CD4-positive, CD25-positive, alpha-beta regulatory T cell (primary cell): ENCODE measurements at places on chromosomes 5 and 9. TPM values are rescaled to one million over a fixed set of nuclear protein-coding genes. Genes with fewer than 3 reads are reported as not detected.

DNA sequence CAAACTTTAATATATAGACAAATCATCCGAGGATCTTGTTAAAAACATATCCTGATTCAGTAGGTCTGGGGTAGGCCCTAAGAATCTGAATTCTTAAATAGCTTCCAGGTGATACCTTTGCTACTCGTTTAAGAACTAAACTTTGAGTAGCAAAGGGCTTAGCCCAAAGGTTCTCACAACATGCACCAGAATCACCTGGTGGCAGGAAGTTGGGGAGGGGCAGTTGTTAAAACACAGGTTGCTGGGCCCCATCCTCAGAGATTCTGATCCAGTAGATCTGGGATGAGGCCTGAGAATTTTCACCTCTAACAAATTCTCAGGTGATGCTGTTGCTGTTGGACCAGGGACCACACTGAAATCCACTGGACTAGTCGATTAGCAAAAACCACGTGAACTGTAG lies 20.0 kb upstream of the RGMB start:
- no peak overlapping the region for H3K27ac ChIP-seq
- no peaks in the 10 kb centered on the region for H3K36me3 ChIP-seq
- H3K27me3 ChIP-seq = peaks cover 6% of the 10 kb centered on the region

DNA sequence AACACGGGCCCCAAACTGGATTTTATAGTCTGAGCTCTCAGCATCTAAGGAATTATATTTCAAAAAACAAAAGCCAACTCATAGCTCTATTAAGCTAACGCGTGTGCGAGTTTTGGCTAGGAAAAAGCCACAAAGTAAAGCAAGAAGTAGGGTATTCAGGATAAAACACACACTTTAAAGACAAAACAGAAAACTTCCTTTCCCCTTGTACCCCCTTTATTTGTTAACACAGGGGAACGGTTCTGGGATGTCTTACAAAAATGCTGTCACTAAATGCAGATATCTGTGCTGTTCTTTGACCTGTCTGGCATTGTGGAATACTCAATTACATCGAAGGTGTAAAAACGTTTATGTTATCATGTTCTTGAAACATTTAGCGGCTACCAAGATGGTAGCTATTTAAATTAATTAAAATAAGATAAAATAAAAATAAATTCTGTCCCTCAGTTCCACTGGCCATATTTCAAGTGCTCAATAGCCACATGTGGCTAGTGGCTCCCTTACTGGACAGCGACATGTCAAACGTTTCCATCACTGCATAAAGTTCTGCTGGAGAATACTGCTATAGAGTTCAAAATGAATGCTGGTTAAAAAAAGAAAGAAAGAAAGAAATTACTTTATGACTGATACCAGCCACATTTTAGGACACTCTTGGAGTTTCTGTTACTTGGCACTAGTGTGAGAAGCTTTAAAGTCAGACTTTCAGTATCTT lies 7.2 kb upstream of the MEF2C start:
- no peak for DNase-seq
- H3K36me3 ChIP-seq = no peaks in the 10 kb centered on the region
- no peak overlapping the region for H3K4me3 ChIP-seq

Gene JMY
- 71.6 TPM for total RNA-seq

DNA sequence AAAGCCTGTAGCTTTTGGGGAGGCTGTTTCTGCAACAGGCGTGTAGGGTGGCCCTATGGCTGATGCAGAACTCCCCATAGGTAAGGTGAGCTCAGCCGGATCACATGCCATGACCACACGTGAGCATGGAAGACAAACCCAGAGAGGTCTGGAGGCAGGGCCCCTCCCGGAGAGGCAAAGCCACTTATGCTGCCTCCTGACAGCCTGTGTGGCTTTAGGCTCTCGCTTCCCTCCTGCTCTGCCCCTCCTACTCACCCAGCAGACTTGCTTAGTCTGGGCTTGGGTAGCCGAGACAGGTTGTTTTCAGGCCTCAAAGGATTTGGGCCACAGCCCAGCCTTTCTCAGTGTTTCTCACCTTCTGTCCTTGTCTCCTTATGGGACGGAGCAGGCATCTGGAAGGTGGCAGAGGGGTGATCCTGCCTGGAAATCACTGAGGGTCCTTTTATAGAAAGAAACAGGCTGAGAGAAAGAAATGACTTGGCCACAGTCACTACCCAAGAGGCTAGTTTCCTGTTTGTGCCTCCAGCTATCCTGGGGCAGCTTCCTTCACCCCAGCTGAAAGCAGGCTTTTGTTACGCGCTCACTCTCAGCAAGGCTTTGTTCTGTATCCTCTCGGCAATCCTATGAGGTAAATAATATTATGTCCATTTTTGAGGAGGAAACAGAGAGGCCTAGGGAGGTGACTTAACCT lies 89.9 kb downstream of the DAB2IP start:
- H3K27me3 ChIP-seq = no peaks in the 10 kb centered on the region
- H3K4me1 ChIP-seq = no peaks in the 10 kb centered on the region
- no peak overlapping the region for H3K27ac ChIP-seq
- H3K4me3 ChIP-seq = no peak overlapping the region
- no peaks in the 10 kb centered on the region for H3K36me3 ChIP-seq

- no peaks in the 10 kb centered on the region for H3K36me3 ChIP-seq
- no peaks in the 10 kb centered on the region for H3K4me1 ChIP-seq
- no peaks in the 10 kb centered on the region for H3K27me3 ChIP-seq
- DNase-seq = no peak
Observed at GRCh38 chr5:82642313-82642712, 364.2 kb upstream of the RPS23 start.

Gene GPX3
- total RNA-seq = 1.2 TPM

DNA sequence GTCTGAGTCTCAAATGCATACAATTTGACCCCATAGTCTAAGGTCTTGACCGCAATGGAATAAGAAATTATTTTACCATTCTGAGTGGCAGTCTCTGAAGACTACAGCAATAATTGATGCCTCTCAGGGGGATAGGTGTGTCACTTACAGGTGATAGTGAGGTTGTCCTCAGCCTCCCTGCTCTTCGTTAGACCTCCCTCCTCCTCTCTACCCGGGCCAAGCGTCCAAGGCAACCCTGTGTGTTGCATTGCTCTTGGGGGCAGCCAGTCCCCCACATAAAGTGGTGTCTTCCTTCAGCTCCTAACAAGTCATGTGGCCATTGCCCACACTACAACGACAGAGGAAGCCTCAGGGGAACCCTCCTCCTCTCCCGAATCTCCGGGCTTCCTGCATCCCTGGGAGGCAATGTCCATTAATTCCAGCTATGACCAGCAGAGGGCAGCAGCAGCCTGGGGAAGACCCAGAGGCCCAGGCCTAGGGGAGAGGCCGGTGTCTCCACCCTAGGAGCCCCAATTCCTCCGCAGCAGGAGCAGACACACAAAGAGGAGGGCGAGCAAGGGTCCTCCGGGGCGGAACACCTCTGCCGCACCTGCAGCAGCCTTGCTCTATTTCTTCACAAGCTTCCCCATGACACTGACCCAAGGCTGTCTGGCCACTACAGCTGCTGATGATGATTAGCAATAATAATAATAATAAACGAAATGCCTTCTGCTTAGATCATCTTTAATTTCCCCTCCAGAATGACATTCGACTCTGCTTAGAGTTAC lies 134.8 kb downstream of the KCNIP1 start:
- H3K4me1 ChIP-seq = no peaks in the 10 kb centered on the region
- peak; percentile 30 for DNase-seq
- no peaks in the 10 kb centered on the region for H3K36me3 ChIP-seq
- H3K27ac ChIP-seq = no peak overlapping the region
- H3K4me3 ChIP-seq = no peak overlapping the region

- H3K27me3 ChIP-seq = peaks cover 2% of the 10 kb centered on the region
- H3K27ac ChIP-seq = no peak overlapping the region
- H3K36me3 ChIP-seq = no peaks in the 10 kb centered on the region
- no peak for DNase-seq
Observed at GRCh38 chr9:113828221-113828620, 47.9 kb upstream of the ZNF618 start.

DNA sequence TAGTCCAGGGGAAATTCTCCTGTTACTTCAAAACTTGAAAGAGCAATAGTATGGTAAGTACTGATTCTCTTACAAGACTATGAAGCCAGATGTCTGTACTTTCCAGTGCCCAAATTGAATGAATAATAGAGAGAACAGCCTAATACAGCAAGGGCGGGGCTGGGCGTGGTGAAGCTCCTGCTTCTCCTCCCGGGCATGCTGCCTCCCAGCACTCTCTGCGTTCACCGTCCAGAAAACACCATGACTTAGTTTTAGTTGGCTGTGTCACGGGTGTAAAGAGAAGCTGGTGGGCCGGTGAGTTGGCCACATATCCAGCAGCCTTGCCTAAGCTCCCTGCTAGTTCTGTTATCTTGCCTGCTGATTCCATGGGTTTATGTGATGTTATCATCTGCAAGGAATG lies 40.7 kb upstream of the ADAMTS2 start:
- H3K4me3 ChIP-seq = no peak overlapping the region
- no peaks in the 10 kb centered on the region for H3K4me1 ChIP-seq
- H3K27me3 ChIP-seq = no peaks in the 10 kb centered on the region
- no peak for DNase-seq

DNA sequence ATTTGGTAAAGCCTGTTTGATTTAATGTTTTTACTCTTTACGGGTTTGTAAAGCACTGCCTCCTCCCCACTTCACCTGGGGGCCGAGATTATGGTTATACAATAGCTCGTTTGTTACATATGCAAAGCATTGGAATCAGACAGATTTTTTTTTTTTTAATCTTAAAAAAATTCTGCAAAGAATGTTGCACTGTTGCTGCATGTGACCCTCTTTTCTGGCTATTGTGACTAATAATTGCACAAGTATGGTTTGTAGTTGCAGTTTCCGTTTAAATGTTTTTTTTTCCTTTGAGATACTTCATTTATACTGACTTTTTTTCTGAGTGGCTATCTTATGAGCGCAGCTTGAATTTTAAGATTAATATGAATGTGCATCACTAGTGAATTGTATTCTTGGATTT lies 165.3 kb downstream of the KDM4C start:
- no peaks in the 10 kb centered on the region for H3K4me1 ChIP-seq
- peaks cover 11% of the 10 kb centered on the region for H3K36me3 ChIP-seq
- no peak overlapping the region for H3K4me3 ChIP-seq
- no peaks in the 10 kb centered on the region for H3K27me3 ChIP-seq

DNA sequence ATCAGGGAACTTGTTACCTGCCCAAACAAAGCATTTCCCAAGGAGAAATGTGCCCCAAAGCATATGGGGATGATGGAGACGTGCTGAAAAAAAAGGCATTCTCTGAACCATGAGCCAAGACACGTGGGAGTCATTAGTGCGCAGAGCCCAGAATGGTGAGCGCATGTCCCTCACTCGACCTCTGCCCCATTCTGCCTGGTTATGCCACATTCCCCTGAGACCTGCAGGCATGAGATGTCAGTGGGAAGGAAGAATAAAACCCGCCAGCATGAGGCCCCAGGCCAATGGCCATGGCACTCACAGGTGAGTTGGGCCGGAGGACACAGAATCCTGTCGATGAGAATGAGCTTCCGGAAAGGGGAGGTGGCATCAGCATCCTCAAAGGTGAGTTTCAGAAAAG lies 228.9 kb downstream of the CDK5RAP2 start:
- H3K27me3 ChIP-seq = no peaks in the 10 kb centered on the region
- no peak for DNase-seq
- no peaks in the 10 kb centered on the region for H3K4me1 ChIP-seq
- no peak overlapping the region for H3K27ac ChIP-seq
- H3K36me3 ChIP-seq = no peaks in the 10 kb centered on the region
- H3K4me3 ChIP-seq = no peak overlapping the region

Gene CCL27
- total RNA-seq = not detected

- no peaks in the 10 kb centered on the region for H3K27me3 ChIP-seq
- no peak overlapping the region for H3K27ac ChIP-seq
- H3K4me1 ChIP-seq = no peaks in the 10 kb centered on the region
- H3K36me3 ChIP-seq = peaks cover 2% of the 10 kb centered on the region
- DNase-seq = no peak
Observed at GRCh38 chr9:77999231-77999631, 32.4 kb downstream of the GNAQ start.

GRCh38 chr9:12652973-12653372 lies 40.2 kb upstream of the TYRP1 start:
- no peaks in the 10 kb centered on the region for H3K4me1 ChIP-seq
- no peak for DNase-seq
- no peaks in the 10 kb centered on the region for H3K27me3 ChIP-seq
- no peaks in the 10 kb centered on the region for H3K36me3 ChIP-seq
- H3K4me3 ChIP-seq = no peak overlapping the region
- H3K27ac ChIP-seq = no peak overlapping the region

DNA sequence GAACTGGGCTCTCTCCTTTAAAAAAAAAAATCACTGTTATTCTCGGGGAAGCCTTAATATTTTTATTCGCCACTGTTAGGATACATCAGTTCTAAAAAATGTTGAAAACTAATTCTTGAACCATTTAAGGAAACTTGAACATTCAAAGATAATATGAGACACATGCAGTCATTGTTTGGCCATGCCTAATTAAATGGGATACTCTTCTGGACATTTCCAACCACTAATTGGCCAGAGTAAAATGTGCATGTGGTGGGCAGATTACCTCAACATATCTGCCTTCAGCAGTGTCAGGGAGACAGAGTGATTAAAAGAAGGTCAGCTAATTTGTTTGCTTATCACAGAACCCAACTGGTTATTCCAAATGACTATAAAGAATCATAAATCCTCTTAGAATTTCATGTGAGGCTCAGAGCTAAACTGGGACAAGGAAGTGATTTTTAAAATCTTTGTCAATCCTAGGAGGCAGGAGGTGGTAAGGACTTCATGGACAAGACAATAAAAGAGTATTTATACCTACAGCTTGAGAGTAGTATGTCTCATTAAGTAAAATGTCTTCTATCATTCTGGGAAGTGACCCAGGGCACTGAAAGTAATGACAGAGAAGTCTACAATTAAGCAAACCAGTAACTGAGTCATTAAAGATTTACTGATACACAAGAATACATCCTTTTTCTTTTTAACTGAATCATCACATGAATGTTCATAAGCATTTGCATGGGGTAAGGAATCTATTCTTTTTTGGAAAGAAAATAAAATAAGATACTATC lies 242.9 kb upstream of the TRPM3 start:
- no peak overlapping the region for H3K27ac ChIP-seq
- no peaks in the 10 kb centered on the region for H3K36me3 ChIP-seq
- no peak overlapping the region for H3K4me3 ChIP-seq

DNA sequence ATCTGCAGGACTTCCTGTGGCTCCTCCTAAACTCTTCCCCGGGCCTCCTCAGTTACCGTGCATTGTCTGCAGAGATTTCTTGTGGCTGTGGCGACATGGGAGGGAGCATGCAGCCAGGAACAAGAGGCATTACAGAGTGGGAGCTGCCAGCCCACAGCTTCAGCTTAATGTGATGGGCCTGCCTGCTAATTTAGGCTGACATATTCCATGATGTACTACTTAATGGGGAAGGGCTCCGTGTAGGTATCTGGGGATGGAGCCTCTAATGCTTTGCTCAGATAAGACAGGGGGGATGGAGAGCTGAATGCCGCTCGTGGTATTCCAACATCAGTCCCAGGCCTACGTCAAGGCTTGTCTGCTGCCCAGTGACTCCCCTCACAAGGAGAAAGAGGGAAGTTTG lies 137.6 kb upstream of the GPR151 start:
- H3K27ac ChIP-seq = no peak overlapping the region
- no peaks in the 10 kb centered on the region for H3K27me3 ChIP-seq
- no peaks in the 10 kb centered on the region for H3K4me1 ChIP-seq

Gene RETREG1
- 31.0 TPM for total RNA-seq
